Hair follicular keratinocyte (primary cell): ENCODE measurements at places on chromosomes 2 and 18. TPM values are rescaled to one million over a fixed set of nuclear protein-coding genes. Genes with fewer than 3 reads are reported as not detected.

Gene ANKZF1
- total RNA-seq = 23.5 and 27.4 TPM in 2 replicates

Gene TTC21B
- 9.7 and 15.6 TPM in 2 replicates for total RNA-seq

Gene CFAP65
- not detected in 2 replicates for total RNA-seq

Gene SAP130
- 7.1 and 9.7 TPM in 2 replicates for total RNA-seq

Gene UGT1A1
- total RNA-seq = not detected in 2 replicates

Gene KCNIP3
- 0.72 and 1.2 TPM in 2 replicates for total RNA-seq

Gene COBLL1
- total RNA-seq = 14.0 and 16.5 TPM in 2 replicates

Gene KLHL14
- not detected in 2 replicates for total RNA-seq

Gene SLC40A1
- total RNA-seq = not detected in 2 replicates

Gene GRHL1
- total RNA-seq = 2.3 and 10.1 TPM in 2 replicates

Gene PRSS56
- not detected in 2 replicates for total RNA-seq

Gene ADAM23
- 0.72 and 5.1 TPM in 2 replicates for total RNA-seq

Gene STK39
- 21.2 and 22.6 TPM in 2 replicates for total RNA-seq

Gene SNX17
- 98.4 and 103 TPM in 2 replicates for total RNA-seq

Gene NEMP2
- total RNA-seq = 3.1 and 5.8 TPM in 2 replicates

Gene POTEI
- not detected in 2 replicates for total RNA-seq
